ENCODE measurements at places on chromosomes 3 and 15.

DNA sequence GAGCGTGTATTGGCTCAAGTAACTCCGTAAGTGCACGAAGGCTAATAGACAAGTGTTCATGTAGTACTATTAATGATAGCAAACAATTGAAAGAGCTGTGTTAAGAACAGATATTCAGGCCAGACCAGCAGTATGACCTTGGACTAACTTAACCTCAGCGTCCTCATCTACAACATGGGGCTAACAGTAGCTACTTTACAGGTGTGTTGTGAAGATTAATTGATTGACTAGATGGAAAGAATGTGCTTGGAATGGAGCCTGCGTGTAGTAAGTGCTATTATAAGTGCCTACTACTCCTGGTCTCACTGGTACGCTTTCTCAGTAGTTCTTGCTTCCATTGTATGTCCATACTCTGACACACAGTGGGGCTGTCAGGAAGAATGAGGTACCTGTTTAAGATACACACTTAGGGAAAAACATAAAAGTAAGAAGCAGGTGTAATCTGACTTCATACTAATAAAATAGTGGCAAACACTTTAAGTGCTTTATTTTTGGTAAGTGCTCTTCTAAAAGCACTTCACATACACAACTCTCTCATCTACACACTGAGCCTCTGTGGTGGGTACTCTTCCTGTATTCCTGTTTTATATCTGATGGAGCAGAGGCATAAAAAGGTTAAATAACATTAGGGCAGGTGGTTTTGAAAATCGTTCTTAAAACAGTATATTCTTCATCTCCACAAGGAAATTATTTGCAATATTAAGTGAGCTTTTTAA, 24.3 kb upstream of the FBXL22 start:
- no peak for DNase-seq

DNA sequence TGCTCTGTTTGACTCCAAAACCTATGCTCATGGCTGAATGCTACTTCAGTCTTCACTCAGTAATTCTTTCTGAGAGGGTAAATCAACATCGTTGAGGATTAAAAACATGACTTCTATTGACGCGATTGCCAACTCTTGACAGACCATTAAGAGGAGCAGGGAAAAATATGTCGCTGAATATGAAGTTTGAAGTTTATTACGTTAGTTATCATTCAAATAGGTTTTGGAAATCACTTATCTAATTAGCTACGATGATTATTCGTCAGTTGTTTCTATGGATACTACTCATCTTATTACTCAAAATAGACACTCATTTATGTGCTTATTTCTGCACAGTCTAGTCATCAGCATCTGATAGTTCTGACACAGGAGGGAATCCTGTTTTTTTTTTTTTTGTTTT, 279.2 kb upstream of the TBL1XR1 start:
- no peak for DNase-seq

- no peak for DNase-seq
Measured at GRCh38 chr3:14520149-14520548, 20.0 kb downstream of the GRIP2 start.

DNA sequence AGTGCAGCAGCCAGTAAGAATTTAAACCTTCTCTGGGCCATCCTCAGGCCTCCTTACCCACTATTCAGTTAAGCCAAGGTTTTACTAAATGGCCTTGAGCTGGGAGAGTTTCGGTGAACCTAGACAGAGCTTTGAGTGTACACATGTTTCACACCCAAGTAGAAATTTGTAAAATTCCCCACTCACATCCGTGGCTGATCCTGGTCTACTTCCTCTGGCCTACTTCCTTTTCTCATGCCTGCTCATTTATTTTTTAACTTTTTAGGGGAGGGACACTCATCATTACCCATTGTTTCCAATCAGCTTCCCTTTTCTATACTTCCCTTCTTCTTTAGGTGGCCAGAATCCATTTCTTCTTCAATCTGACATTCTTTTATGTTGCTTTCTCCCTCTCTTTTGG, 7.6 kb downstream of the CX3CR1 start:
- DNase-seq = peak; percentile 17

DNA sequence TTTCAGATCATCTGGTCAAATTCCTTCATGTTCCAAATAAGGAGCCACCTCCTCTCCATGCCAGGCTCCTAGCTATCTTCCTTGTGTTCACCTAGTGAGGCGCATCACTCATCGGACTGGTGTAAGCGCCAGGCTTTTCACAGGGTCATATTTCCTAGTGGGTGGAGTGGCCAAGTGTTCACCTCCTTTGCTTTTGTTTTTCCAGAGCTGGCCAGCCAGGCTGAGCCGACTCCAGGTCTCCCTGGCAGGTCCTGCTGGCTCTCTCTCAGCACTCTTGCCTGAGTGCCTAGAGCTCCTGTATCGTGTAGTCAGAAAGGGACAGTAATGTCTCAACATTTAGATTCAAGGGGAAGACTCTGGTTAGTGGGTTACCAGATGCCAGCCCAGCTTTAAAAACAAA, 31.0 kb downstream of the HEG1 start:
- DNase-seq = no peak

DNA sequence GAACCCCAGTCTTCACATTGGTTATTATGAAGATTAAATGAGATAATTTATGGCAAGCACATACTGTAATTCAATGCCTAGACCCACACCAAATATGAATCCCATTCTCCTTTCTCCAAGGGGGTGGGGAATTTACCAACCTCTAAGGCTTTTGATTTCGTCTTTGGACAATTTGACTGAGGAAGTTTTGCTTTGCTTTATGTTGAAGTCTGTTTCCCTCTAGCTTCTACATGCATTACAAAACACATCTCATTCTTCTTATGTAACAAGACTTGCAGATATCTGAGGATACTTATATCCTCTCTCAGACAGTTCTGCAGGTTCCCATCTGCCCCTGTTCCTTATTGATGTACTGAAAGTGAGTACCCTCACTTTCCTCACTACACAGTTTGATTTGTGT, 12.2 kb downstream of the CD80 start:
- DNase-seq = no peak

GRCh38 chr3:20235796-20236195, 49.8 kb upstream of the SGO1 start:
- no peak for DNase-seq

GRCh38 chr15:26182441-26182840, 319.3 kb upstream of the ATP10A start:
- no peak for DNase-seq

DNA sequence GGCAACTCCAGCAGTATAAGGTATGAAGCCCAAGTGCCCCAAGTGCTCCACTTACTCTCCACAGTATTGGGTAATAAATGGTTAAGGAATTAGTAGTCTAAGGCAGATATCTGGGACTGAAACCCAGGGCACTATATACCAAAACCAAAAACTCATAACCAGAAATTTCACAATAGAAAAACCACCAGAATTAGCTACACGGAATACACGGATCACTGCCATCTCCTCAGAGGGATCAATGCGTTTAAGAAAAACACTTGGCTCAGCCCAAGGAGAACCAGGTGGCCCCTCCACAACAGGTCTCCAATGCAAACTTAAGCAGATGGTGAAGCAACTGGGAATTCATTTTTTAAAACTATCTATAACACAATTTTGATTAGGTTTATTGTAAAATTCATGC, 83.6 kb downstream of the FAIM start:
- no peak for DNase-seq

- no peak for DNase-seq
Measured at GRCh38 chr3:177820683-177821316, 623.5 kb upstream of the TBL1XR1 start.

DNA sequence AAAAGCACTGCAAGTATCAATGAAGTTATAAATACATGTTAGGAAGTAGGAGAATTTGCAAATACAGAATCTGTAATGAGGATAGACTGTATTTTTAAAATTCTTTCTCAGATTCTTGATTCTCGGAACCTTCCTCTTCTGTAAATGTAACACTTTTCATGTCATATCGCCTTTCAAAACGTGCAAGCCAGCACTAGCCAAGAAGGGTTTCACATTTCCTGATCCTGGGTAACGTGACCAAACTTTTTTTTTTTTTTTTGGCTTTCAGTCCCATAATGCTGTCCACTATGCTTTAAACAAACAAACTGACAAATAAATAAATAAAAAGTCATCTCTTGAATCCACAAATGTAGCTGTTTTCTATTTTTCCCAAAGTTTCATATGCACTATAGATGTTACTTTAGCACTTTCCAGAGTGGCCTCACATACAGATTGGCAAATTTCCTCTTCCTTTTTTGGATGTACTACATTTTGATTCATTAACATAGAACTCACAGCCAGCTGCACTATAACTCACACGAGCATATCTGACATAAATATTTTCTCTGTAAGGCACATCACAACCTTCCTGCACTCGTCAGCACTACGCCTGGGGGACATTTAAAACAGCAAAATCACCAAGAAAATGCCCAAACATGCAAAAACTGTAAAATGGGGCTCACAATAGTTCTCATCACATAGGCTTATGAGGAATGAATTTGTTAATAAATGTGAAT, 208.1 kb downstream of the OSBPL10 start:
- DNase-seq = no peak

- DNase-seq = no peak
Measured at GRCh38 chr15:68272721-68273271, 4.7 kb upstream of the FEM1B start.

DNA sequence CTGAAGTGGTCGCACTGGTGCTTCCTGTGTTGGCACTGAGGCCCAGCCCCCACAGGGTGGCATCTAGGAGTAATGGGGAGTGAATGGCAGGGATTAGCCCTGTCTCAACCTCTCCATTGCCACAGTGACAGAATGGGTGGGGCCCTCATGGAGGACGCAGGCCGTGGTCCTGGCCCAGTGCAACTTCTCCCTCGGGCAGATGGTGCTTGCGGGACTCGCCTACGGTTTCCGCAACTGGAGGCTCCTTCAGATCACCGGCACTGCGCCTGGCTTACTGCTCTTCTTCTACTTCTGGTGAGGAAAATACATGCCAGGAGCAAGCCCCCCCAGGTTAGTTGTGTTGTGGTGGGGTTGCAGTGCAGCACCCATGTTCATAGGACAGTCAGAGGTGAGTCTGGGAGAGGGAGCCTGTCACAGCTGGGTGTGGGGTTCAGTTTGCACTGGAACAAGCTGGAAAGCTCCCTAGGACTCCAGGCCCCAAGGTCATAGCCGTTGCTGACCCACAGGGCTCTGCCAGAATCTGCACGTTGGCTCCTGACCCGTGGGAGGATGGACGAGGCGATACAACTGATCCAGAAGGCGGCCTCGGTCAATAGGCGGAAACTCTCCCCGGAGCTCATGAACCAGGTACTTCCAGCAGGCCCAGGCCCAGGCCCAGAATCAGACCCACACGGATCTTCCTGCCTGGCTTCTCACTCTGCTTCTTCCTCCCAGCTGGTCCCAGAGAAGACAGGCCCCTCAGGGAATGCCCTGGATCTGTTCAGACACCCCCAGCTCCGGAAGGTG, 7.0 kb upstream of the SLC22A14 start:
- no peak for DNase-seq

DNA sequence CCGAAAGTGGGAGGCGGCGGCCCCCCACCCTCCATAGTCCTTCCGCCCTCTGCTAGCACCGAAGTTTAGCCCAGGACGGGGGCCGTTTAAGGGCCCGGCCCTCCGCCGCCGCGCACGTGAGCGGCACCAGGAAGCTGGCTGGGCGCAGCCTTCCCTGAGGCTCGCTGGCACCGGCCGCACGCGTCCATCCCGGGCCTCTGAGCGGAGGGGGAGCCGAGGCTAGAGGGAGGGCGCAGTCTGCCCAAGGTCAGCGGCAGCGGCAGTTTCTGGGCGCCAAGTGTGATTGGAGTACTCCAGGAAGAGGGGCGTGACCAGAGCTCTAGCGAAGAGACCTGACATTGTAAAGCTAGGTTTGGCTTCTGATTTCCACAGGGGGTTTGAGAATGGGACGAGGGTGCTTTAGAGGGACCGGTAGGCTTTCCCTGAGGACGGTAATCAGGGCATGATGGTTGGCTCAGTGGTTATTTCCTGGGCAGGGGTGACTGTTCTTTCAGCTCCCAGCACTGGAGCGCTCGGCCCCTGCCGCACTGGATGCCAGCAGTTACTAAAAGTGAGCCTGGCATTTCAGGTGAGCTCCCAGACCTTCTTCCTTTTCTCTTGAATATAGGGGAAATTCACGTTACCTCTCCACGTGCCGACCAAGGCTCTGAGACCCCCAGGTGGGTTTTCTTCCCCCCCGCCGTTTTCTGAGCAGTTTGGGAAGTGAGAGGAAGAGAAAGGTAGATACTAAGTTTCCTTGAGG, 853 bp downstream of the TEX264 start:
- peak; percentile 72 for DNase-seq

DNA sequence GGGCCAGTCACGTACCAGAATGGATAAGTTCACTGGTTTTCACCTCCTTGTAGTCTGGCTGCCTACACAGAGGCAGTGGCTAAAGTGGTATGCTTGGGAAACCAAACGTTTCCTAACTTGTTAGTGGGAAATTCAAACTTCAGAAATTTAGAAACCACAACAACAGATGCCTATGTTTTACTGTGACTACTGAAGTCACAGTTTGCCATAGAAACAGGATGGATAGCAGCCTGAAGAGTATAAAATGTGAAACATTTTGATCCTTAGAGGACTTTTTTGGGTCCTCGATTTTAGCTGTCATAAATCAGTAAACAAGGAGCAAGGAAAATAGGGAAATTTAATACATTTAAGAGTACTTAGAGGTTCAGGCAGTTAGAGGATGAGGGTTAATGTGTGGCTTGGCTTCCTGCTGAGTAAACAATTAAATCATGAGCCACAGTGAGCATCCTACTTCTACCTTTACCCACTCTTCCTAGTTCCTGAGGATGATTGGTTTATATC, 48.6 kb downstream of the CMSS1 start:
- DNase-seq = peak; percentile 27

GRCh38 chr3:100230710-100231109, 30.1 kb upstream of the TBC1D23 start:
- no peak for DNase-seq

- DNase-seq = no peak
Measured at GRCh38 chr3:135051409-135051973, 256.4 kb downstream of the EPHB1 start.

DNA sequence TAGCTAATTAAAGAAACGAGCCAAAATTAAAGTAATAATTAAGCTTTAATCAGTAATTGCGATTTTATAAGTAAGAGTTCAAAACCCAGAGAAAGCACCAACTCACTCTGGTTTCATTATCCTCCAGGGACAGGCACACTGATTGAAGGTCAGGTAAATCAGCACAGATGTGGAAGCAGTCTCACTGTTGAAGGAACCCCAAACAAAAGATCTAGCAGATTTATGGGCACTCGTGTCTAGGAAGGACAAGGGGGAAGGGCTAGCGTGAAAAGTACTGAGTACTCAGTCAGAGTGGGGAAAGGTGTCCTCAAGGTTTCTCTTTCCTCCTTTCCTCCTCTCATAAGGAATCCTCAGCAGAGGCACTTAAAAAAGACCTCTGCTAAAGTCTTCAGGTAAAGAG, 320.1 kb downstream of the PYDC2 start:
- DNase-seq = no peak

GRCh38 chr3:45760878-45761711, 35.2 kb downstream of the SLC6A20 start:
- peak; percentile 57 for DNase-seq

GRCh38 chr3:14431917-14432834, 29.8 kb downstream of the SLC6A6 start:
- peak; percentile 95 for DNase-seq

- no peak for DNase-seq
Measured at GRCh38 chr15:60385620-60386552, 11.9 kb downstream of the ANXA2 start.
